ENCODE measurements at places on chromosomes 5 and 9. TPM values are rescaled to one million over a fixed set of nuclear protein-coding genes. Genes with fewer than 3 reads are reported as not detected.

DNA sequence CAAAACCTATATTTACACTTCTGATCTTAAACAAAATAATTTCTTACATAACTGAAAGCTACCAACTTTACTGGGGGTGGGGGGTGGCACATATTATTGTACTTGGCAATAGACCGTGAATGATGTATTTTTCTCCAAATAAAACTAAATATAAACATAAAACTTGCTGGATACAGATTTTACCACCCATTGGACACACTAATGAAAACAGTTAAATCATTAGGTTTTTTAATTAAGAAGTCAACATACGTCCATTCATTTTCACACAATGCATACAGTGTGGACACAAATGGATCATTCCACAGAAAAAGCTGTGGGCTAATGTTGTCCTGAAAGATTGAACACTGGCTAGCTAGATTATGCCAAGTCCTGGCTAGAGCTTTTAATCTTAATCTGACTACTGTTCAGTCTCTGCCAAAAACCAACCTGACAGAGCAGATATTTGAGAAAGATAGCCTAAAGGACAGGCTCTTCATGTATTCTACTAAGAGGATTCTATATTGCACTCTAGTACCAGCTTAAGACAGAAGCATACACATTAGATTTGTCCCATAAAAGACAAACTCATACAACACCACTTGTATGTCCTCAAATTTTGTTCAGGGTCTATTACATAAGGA is 118.1 kb downstream of the SIL1 start:
- DNase-seq, result no peak

DNA sequence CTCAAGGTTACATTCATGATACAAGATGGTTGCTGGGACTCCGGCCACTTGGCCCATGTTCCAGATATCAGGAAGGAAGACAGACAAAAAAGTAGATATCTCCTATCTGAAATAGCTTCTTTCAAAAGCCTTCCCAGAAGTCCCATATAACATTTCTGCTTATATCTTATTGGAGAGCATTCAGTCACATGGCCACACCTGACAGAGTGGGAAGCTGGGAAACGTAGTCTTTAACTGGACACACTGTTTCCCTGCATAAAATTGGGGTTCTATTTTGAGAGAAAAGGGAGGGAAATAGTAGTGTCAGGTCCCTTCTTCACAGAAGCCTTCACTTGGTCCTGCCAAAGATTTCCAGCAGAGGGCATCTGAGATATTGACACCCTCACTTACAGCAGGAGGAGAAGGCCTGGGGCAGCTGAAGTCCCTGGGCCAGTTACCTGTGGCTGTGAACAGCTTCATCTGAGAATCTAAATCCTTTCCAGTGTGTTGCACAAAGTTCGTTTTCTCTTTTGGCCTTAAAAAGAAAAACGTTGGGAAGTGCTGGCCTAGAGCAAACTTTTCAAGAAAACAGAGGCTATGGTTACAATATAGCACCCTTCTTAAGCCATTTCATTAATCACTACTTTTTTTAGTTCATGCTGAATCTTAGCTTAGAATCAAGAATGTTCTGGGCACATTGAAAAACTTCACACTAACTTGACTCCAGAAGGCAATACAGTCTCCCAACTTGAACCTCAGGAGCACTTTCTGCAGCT is 33.5 kb downstream of the SPEF2 start:
- peak; percentile 55 for DNase-seq

- DNase-seq, result no peak
Measured at GRCh38 chr9:3403315-3403714, 122.5 kb downstream of the RFX3 start.

ECPAS gene
- 47.6 TPM for total RNA-seq

DNA sequence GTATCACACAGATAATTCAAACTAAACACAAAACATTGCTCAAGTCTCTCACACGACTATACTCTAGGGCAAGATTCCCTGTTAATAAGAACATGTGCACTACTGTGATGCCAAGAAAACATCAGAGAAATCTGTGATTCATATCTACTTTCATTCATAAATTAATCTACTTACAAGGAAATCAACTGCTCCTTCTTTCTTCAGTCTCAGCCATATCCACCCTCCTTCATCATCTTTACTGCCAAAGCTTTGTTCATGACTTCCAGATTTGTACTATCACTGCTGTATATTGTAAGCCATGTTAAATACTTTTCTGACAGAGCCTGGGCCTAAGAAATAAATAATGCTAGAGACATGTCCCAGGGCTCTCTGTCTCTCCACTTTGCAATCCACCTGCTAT is 35.1 kb downstream of the CTNNAL1 start:
- DNase-seq, result no peak

GRCh38 chr5:32165597-32165996 is 8.5 kb downstream of the GOLPH3 start:
- DNase-seq, result no peak

DNA sequence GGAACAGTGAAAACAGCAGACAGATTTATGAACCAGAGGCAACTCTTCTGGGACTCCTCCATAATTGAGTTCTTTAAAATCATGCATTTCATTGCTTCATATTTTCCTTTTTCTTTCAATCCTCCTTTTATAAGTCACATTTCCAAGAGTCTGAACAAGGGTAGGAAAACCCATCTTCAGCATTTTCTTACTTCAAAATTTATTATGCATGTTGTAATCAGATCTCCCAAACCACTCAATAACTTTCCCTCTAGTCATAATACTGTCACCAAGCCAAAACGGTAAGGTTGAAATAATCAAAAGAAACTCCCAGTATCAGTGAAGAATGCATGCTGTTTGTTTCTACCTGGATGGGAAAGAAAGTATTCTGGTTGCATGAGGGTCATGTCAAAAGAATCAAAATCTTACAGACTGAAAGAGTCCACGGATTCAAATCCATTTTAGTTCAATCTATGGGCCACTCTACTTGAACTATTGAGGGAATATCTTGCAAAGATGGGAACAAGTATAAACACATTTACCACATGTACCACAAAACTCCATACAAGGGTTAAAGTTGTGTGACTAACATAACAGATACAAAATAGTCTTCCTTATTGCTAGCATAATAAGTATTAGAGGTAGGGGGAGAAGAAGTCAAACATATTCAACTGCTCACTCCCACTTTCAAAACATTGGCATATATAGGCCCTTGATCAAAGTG is 797.3 kb downstream of the MAT2B start:
- peak; percentile 57 for DNase-seq

DNA sequence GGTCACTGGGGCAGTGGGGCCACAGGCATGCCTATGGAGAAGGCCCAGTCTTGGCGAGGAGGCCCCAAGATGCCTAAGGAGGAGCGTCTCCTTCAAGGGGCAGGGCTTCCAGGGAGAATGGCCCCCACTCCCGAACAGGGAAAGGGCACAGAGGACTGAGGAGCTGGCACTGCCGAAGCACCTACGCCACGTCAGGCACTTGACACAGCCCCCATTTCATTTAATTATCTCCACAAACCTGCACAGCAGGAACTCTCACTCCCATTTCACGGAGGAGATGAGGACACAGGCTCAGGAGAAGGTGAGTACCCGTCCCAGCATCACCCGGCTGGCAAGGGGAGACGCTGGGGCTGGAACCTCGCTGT is 26.0 kb downstream of the EGR1 start:
- no peak for DNase-seq

- no peak for DNase-seq
Measured at GRCh38 chr5:56532466-56532865, 282.9 kb upstream of the MAP3K1 start.

KIAA1958 gene
- total RNA-seq, result 1.4 TPM

LCNL1 gene
- total RNA-seq, result not detected

DNA sequence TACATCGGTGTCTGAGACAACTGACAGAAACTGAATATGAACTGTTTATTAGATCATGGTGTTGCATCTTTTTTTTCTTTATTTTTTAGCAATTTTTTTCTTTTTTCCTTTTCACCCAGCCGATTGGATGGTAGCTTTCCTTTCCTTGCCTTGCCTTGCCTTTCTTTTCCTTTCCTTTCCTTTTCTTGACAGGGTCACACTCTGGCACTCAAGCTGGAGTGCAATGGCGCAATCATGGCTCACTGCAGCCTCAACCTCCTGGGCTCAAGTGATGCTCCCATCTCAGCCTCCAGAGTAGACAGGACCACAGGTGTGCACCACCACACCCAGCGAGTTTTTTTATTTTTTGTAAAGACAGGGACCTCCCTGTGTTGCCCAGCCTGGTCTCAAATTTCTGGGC is 2.8 kb downstream of the PDE6A start:
- DNase-seq, result no peak

- no peak for DNase-seq
Measured at GRCh38 chr9:117535434-117535833, 120.6 kb upstream of the ASTN2 start.

STK32A gene
- not detected for total RNA-seq

SNCB gene
- total RNA-seq, result 0.83 TPM

- no peak for DNase-seq
Measured at GRCh38 chr9:91782708-91783214, 167.3 kb downstream of the ROR2 start.

DNA sequence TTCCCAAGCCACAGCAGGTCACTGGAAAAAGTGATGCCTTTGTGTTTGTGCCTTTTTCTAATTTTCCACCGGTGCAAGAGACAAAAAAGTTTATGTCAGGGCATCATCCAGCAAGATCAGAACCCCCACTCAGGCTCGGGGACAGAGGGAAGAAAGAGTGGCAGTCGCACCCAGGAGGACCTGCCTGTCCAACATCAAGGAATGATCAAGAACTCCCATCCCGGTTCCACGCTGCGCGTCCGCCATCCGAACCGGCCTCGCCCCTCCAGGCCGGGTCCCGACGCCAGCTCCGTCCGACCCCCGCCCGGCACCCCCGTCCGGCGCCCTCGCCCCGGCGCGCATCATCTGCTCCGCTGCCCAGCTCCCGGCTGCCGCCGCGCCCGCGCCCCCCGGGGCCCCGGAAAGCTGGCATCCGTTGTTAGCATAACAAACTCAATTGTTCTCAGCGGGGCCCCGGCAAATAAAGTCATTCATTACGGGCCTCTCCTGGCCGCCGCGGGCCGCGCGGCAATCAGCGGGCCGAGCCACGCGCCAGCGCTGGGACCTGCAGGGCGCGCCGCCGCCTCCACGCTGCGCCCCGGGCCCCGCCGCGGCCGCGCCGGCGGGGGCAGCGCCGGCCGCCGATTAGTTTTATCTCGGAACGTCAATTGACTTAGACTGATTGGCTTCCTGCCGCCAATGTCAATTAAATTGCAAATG is 48.1 kb downstream of the PAX5 start:
- DNase-seq, result no peak

- DNase-seq, result no peak
Measured at GRCh38 chr5:149939546-149939945, 5.0 kb downstream of the PDE6A start.

- peak; percentile 51 for DNase-seq
Measured at GRCh38 chr9:38024036-38024681, 44.9 kb downstream of the SHB start.

PDLIM4 gene
- 153 TPM for total RNA-seq

DNA sequence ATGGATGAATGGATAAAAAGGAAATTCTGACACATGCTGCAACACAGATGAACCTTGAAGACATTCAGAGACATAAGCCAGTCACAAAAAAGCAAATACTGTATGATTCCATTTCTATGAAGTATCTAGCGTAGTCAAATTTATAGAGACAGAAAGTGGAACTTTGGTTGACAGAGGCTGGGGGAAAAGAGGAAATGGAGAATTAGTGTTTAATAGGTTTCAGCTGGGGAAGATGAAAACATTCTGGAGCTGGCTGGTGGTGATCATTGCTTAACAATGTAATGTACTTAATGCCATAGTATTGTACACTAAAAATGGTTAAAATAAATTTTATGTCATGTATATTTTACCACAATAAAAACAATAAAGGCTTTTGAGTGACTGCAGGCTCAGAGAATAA is 24.2 kb downstream of the PPIC start:
- DNase-seq, result no peak

DNA sequence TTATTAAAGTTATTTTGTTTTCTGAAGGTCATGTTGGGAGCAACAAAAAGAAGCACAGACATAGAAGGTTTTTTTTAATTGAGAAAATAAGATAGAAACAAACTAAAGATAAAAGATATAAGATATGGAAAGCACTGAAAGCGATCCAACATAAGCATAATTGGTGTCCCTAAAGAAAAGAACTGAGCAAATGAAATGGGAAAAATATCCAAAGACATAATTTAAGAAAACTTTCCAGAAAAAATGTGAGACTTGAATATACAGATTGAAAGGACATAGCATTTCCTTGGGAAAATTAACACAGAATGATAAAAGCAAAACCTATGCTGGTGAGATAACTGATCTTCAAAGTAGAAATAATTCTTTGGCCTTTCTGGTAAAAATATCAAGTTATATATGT is 289.3 kb downstream of the KIAA0825 start:
- peak; percentile 1 for DNase-seq

OR1Q1 gene
- total RNA-seq, result not detected

DNA sequence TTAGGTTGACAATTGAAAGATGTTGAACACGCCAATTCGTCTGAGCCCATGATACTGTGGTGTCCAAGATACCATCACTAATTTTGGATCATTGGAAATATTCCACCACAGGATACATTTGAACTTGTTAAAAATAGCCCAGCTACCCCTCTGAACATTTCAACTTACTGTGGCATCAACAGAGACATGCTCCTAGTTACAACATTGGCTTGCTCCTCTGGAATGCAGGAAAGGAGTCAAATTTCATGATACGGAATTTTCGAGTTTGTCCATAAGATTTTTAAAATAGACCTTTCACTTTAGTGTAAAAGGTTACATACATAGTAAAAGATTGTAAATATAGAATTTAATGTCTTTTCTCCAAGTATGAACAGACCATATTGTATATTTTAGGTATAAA is 12.8 kb downstream of the SEMA5A start:
- peak; percentile 30 for DNase-seq
